ENCODE measurements at places on chromosomes 2 and 18. TPM values are rescaled to one million over a fixed set of nuclear protein-coding genes. Genes with fewer than 3 reads are reported as not detected.

The GPN1 gene
- total RNA-seq = 59.4 TPM

The REG3A gene
- not detected for total RNA-seq

The POTEI gene
- total RNA-seq = not detected

The BUB1 gene
- total RNA-seq = 45.1 TPM

The HOXD3 gene
- total RNA-seq = not detected

The CACNB4 gene
- 0.19 TPM for total RNA-seq

The AGAP1 gene
- total RNA-seq = 25.3 TPM

The SCN7A gene
- not detected for total RNA-seq

The PLGLB2 gene
- total RNA-seq = 0.11 TPM

The HOXD8 gene
- 5.3 TPM for total RNA-seq

The TFPI gene
- 60.9 TPM for total RNA-seq

The TCF23 gene
- total RNA-seq = not detected

The PLEKHM3 gene
- 2.0 TPM for total RNA-seq

The PLEK gene
- total RNA-seq = not detected

The IL1F10 gene
- not detected for total RNA-seq

The ABCB6 gene
- 27.9 TPM for total RNA-seq

The CD8B gene
- total RNA-seq = not detected

The MRPS9 gene
- 32.6 TPM for total RNA-seq

The ARHGEF4 gene
- total RNA-seq = 7.8 TPM

The REG1B gene
- not detected for total RNA-seq

The DLX1 gene
- 2.8 TPM for total RNA-seq

The NEU2 gene
- not detected for total RNA-seq

The CD207 gene
- total RNA-seq = 0.07 TPM

The OR6B2 gene
- not detected for total RNA-seq

The IL18R1 gene
- 1.2 TPM for total RNA-seq

The DLX2 gene
- total RNA-seq = 0.63 TPM

The TMEM17 gene
- 4.8 TPM for total RNA-seq

The SIX3 gene
- 3.3 TPM for total RNA-seq

The SULT1C2 gene
- total RNA-seq = 0.33 TPM

The SP100 gene
- total RNA-seq = 26.0 TPM

The CRYGD gene
- not detected for total RNA-seq

The GKN1 gene
- 0.24 TPM for total RNA-seq

The IL36RN gene
- 0.12 TPM for total RNA-seq

The SLC14A1 gene
- not detected for total RNA-seq

The MC4R gene
- total RNA-seq = not detected

The RTP5 gene
- not detected for total RNA-seq

The NRBP1 gene
- 138 TPM for total RNA-seq

The STARD6 gene
- not detected for total RNA-seq

The CDH20 gene
- total RNA-seq = not detected

The TUBB8B gene
- not detected for total RNA-seq

The TRAK2 gene
- total RNA-seq = 17.3 TPM

The STAT4 gene
- total RNA-seq = 3.9 TPM

The HOXD13 gene
- 0.19 TPM for total RNA-seq

The HOXD4 gene
- 0.38 TPM for total RNA-seq

The SATB2 gene
- 3.9 TPM for total RNA-seq

Data from A549 treated with dexamethasone at 1 μM for 4 hours (cell line).